Fibroblast of pulmonary artery (primary cell): ENCODE measurements at places on chromosomes 5 and 9.

GRCh38 chr5:116864157-116864837, 289.7 kb upstream of the SEMA6A start:
- DNase-seq: no peak

DNA sequence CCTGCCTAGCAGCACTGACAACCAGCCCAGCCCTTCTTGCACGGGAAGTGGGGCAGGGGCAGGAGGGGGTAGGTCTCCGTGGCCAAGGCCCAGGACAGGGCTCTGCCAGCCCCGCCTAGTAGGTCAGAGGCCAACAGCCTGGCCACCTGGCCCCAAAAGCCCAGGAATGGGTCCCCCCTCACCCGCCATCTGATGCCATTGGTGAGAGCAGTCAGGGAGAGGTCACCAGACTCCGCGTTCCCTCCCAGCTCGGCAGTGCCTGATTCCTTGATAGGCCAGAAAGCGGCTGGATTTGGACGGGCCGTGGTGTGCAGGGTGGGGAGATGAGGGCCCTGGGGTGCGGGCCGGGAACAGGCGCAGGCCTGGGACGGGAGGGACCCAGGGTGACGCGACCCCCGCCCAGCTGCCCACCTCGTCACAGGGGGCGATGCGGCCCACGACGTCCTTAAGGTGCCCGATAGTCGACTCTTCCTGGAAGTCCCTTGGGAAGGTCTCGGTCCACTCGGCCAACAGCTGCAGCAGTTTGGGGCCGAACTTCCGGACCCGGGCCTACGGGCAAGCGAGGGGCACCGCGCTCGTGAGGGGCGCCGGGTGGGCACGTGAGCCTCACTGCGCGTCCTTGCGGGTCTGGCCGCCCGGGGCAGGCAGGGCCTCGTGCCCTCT, 64.5 kb upstream of the RNF130 start:
- no peak for DNase-seq

DNA sequence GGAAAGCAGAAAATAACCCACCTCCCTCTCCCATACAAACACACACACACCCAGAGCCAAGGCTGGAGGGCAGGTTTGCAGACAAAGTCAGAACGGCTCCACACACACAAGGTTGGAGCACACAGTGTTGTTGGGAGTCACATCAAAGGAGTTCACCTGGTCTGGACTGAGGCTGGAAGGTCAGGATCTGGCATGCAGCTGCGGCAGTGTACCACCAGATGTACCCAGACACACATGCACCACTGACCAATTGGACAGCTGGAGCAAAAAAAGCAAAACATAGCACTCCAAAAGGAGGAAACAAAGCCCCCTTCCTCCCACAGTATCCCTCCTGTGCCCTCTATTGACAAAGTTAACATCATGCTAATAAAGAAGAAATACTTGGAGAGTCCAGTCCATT, 94.6 kb upstream of the KIF2A start:
- DNase-seq: no peak

GRCh38 chr5:73780302-73781080, 154.5 kb downstream of the ARHGEF28 start:
- no peak for DNase-seq

DNA sequence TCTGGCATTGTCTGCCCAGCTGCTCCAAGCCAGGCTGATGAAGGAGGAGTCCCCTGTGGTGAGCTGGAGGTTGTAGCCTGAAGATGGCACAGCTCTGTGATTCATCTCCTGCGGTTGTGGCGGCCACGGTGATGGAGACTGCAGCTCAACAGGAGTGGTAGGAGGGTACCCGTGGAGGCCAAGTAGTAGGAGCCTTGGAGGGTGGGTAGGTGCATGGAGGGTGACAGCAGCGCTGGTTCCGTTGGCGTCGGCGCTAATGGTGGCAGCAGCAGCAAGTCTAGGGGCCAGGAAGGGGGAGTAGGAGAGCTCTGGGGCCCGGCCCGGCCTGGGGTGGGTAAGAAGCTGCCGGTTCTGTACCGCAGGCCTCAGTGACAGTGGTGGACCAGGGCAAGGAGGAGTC, 22.4 kb upstream of the TRIM52 start:
- DNase-seq: no peak

GRCh38 chr9:129166623-129167557, 11.2 kb downstream of the IER5L start:
- peak; percentile 73 for DNase-seq

DNA sequence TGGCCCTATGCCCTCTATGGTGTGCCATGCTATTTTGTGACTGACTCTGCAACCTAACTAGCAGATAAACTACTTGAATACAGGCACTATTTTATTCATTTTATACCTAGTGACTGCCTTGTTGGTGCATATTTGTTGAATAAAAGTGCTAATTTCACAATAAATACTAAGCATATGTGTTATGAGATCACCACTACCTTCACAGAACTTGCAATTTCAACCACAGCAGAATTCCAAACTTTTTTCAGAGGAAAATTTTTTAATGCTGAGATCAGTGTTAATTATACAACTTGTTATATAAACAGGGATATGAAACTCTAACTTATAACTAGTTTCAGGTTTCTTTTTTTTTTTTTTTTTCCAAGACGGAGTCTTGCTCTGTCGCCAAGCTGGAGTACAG, 94.8 kb downstream of the NR3C1 start:
- no peak for DNase-seq

GRCh38 chr5:31563216-31563615, 31.1 kb downstream of the C5orf22 start:
- no peak for DNase-seq
